BE2C (cell line): ENCODE measurements at places on chromosomes 7 and 10.

DNA sequence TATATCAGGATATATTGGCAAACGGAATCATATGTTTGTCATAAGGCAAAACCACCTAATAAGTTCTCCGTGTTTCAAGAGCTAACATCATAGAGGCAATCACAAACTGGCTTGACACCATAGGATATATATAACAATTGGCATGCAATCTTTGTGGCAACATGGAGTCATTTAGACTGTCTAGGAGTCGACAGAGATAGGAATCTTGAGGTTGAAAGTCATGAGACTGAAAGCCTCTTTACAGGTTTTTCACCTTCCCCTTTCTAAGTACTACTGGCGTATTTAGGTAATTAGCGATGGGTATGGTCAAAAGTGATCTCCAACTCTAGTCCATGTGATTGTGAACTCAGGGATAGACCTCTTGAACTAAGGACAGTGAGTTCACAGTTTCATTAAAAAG lies 63.7 kb downstream of the THSD7A start:
- no peak for DNase-seq

- DNase-seq: no peak
Observed at GRCh38 chr7:17680943-17681351, 259.3 kb downstream of the SNX13 start.

- DNase-seq: no peak
Observed at GRCh38 chr7:38880454-38880853, 28.5 kb downstream of the VPS41 start.

DNA sequence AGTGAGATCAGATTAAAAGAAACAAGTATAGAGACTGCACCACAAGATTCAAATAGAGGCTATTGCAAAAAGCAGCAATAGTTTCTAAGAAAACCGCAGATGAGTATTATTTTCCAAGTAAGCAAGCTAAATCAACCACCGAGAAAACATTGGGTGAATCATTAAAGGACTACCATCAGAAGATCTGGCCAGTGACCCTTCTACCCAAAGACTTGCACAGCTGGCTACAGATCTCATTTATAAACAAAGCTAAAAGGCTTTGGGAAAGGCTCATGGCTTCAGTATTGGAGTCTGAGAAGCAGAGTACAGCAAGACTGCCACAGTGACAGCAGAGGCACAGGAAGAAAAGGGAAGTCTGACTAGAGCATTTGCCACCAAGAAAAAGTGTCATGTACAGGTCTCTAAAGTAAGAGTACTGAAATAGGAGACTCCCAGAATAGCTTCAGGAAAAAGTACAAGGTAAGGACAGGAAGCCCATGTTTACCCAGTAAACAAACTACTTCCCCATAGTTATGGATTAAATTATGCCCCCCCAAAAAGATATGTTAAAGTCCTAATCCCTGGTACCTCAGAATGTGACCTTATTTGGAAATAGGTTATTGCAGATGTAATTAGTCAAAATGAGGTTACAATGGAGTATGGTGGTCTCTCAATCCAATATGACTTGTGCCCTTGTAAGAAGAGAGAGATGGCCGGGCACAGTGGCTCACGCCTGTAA lies 19.0 kb downstream of the STEAP1 start:
- no peak for DNase-seq

DNA sequence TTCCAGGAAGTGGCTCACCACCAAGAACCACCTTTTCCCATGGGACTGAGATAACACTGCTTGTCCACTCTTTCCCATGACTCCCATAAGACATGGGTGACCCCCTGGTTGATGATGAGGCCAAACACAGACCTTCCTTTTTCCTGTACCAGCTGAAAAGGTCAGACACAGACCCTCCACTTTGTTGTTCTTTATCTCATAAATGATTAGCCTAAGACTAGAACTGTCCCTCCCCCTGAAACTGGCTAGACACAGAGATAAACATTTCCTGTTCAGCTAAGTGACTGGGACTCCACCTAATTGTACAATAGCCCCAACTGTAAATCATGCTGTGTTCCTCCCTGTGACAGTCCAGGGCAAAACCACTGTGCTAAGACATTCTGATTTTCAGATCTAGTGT lies 8.2 kb upstream of the NRG3 start:
- no peak for DNase-seq

DNA sequence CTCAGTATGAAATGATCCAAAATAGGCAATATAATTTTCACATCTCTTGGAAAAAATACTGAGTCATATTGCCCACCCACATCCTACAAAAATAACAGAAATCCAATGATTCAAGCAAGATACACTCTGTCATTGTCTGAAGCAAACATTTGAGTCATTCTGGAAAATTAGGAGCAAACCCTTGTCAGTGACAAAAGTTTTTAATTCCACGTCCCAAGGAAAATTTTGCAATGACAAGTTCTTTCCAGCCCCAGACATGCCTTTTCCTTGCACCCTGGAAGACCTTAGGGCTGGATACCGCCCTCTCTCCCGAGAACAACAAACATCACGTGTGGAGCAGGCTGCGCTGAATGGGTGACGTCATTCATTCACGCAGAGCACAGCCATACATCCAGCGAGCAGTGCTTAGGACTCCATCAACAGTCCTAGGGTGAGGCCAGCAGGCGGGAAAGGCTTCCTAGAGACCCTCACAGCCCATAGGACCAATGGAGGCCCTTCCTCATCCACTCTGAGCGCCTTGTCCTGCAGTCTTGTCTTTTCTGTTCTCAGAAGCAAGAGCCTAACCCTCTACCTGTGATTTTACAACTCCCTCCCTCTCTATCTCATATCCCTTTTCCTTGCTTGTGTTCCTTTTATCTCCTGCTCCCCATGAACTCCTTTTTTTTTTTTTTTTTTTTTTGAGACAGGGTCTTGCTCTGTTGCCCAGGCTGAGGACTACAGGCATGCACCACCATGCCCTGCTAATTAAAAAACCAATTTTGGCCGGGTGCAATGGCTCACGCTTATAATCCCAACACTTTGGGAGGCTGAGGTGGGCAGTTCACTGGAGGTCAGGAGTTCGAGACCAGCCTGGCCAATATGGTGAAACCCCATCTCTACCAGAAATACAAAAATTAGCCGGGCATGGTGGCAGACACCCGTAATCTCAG lies 23.5 kb upstream of the KDM7A start:
- peak; percentile 57 for DNase-seq

DNA sequence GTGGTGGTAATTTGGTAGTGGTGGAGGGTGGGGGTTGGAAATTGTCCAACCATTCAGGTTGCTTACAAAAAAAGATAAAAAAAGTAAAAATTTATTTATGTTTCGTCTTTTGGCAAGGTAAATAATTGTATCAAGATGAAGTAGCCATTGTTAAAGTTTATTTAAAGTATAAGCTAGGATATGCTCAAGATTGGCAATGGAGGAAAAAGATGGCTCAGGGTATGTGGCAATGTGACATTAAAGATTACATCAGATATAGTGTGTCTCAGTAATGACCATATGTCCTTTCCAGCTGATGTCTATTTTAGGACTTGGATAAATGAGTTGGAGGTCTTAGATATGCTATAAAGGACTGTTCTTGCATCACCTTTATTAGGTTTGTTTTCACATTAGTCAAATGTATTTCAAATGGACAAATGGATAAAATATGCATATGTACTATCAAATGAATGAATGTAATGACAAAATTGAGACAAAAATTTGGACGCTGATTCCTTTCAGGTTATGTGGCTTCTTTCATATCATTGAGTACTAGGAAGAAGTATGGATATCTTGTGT lies 60.9 kb downstream of the ST7 start:
- DNase-seq: no peak

DNA sequence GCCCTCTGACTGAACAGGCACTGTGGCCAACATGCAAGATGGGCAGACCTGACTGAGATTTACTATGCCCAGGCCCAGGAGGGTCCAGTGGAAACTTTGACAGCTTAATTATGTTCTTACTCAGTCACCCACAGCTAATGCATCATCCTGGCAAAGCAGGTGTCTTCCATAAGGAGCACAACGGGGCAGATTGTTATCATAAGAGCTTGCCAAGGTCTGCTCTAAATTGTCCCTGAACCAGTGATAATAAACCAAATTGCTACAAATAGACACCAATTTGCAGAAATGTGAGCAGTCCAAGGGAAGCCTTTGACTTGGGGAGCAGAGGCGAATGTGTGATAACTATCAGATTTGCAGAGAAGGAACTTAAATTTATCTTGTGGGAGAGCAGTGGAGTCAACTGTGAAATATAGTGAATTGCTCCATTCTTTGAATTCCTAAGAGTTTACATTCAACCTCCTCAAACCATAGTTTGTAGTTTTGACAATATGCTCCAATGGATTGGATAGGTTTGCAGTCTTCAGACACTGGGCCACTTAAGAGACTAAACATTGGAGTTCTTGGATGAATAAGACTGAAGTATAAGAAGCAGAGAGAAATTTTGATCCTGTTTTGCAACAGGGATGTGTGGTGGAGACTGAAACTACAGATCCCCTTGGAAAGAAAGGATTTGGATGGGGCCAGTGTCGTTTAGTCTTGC lies 494.7 kb downstream of the CCSER2 start:
- DNase-seq: no peak

DNA sequence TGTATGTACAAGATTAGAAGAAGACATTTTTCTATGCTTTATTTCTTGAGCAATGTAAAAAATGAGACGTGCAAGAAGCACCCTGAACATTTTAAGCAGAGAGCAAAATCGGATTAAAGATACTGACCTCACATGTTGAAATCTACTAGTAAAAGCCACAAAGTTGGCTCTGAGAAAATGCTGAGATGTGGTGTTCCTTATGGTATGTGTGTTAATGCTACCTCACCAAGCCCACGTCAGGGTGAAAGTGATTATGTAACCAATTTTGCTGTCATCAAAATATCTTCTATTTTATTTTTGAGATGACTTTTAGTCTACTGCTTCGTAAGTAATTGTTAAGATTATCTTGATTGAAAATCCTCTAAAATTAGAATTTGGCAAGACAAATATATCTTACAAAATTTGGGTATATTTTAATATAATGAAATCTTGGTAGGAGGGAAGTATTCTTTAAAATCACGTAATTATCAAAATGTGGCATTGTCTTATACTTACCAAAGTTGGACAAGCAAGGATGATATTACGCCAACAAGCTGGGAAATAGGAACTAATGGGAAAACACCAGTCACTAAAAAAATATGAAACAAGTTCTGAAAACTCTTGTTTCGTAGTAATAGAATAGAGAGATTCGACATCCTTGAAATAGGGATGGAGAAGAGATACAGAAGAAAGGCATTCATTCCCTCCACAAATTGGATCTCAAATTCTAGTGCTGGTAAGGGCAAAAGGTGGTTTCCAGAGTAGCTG lies 5.8 kb downstream of the ADO start:
- DNase-seq: no peak
